ENCODE measurements at places on chromosomes 7 and 10.
A peak's percentile ranks its signal among the peaks of the same experiment; 100 is the strongest.

DNA sequence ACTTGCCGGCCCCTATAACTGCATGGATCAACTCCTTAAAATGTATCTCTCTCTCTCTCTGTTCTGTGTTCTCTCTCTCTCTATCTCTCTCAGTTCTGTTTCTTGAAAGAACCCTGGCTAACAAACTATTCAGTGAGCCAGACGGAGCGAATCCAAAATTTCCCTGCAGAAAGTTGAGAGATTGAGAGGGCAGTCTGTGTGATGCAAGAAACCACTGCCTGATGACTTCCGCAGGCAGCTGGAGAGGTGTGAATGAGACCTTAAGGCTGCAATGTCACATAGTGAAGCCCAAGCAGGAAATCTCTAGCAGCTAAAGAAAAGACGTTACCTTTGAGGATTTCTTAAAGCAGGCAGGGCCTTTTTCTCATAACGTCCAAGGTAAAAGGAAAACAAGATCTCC lies 17.3 kb downstream of the FAM107B start:
- H3K27ac ChIP-seq: peak overlapping the region; percentile 28
- no peaks in the 10 kb centered on the region for H3K36me3 ChIP-seq
- H3K27me3 ChIP-seq: no peaks in the 10 kb centered on the region
- H3K4me3 ChIP-seq: no peak overlapping the region
- peaks cover 22% of the 10 kb centered on the region for H3K4me1 ChIP-seq

GRCh38 chr7:4257146-4258111 lies 424.7 kb upstream of the FOXK1 start:
- peaks cover 5% of the 10 kb centered on the region for H3K36me3 ChIP-seq
- no peak overlapping the region for H3K27ac ChIP-seq
- H3K27me3 ChIP-seq: peaks cover 28% of the 10 kb centered on the region
- no peak overlapping the region for H3K4me3 ChIP-seq
- ATAC-seq: no peak

DNA sequence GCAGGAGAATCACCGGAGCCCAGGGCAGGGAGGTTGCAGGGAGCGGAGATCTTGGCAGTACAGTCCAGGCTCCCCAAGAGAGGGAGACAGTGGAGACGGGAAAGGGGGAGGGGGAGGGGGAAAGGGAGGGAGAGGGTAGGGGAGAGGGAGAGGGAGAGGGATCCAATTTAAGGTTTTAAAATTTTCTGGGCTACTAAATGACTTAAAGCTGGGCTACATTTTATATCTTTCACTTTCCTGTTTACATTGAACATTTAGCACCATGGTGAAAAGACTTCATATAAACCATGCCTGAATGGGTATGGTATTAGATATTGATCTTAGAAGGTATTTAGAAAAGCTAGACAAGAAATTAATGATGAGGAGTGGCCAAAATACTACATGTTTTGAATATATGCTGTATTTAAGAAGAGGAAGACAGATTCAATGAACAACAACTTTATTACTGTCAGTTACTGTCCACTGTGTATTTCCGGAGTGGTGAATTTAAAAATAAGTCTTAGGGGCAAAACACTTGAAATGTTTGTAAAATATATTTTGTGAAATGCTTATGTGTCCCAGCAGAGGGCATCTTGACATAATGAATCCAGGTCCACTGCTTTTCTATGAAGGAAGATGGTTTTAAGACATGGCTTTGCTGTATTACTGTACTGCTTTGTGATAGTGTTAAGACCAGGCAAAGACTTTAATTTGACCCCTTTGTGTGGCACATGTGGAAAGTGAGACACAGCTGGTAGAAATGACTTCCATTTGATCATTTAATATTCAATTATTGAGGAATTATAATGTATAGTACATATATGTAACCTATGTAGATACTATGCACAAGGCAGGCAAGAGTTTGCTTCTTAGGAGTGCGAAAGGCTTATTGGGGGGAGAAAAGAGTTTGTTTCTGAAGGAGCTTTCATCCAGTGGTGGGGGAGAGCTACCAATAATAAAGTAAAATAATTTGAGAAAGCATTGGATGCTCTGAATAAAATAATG lies 52.8 kb downstream of the NRF1 start:
- no peak overlapping the region for H3K4me3 ChIP-seq
- peaks cover 44% of the 10 kb centered on the region for H3K36me3 ChIP-seq
- ATAC-seq: no peak
- no peaks in the 10 kb centered on the region for H3K27me3 ChIP-seq
- peaks cover 7% of the 10 kb centered on the region for H3K4me1 ChIP-seq
- H3K27ac ChIP-seq: no peak overlapping the region

DNA sequence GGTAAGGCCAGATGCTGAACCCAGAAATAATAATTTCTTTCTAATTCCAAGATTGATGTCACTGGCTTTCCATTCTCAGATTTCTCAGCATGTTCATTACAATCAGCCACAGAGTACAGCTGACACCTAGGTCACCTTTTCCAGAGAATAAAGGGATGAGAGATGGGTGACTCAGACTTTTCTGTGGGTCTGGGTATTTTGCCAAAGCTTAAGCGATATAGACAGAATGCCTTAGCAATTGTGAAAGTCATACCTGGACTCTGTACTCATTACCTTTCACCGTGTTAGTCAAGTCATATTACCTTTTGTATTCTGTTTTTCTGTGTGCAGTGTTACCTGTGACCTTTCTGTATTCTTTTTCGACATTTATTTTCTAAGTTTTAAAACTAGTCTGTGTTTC lies 10.6 kb upstream of the PRTFDC1 start:
- H3K36me3 ChIP-seq: no peaks in the 10 kb centered on the region
- H3K27ac ChIP-seq: no peak overlapping the region
- no peak for ATAC-seq
- H3K27me3 ChIP-seq: no peaks in the 10 kb centered on the region
- no peaks in the 10 kb centered on the region for H3K4me1 ChIP-seq
- no peak overlapping the region for H3K4me3 ChIP-seq

DNA sequence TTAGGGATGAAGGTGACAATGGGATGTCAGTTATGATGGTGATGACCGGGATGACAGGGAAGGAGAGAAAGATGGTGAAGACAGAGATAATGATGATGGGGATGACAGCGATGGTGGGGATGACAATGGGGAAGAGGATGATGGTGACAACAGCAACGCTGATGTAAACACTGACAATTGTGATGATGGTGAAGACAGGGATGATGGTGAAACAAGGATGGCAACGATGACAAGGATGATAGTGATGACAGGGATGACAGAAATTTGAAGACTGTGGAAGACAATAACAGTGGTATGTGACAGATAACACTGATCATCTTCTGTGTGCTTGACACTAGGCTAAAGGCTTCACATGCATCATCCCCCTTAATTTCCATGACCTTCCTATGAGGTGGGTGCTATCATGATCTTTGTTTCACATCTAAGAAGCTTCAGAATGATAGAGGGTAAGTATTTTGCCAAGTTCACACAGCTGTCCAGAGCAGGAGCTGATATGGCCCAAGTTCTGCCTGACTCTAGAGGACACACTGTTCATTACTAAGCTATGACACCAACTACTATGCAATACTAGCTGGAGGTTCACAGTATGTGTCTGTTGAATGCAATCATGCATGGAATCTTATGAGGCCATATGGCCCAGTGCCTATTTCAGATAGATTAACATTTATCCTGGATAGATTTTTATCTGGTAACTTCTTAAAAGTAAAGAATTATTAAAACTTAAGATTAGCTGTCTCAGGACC lies 105.6 kb downstream of the RNLS start:
- no peaks in the 10 kb centered on the region for H3K27me3 ChIP-seq
- no peak overlapping the region for H3K27ac ChIP-seq
- no peak overlapping the region for H3K4me3 ChIP-seq
- no peaks in the 10 kb centered on the region for H3K4me1 ChIP-seq
- no peak for ATAC-seq
- H3K36me3 ChIP-seq: peaks cover under 1% of the 10 kb centered on the region

DNA sequence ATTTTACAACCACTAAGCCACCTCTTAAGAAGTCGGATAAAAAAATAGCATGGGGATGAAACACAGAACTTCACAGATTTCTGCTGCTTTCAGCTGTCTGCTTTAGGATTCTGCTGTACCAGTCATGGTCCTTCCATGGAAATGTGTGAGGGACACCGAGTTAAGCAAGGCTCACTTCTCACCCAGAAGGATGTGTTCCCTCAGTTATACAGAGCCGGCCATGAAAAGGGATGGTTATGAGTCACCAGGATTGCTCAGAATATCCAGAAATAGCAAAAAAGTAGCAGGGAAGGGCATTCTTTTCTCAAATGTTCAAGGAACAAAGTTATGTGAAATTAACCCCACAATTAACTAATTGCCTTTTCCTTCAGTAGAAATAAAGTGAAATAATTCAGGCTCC lies 124.4 kb downstream of the AMPH start:
- ATAC-seq: no peak
- H3K4me1 ChIP-seq: no peaks in the 10 kb centered on the region
- no peak overlapping the region for H3K4me3 ChIP-seq
- no peaks in the 10 kb centered on the region for H3K27me3 ChIP-seq
- no peak overlapping the region for H3K27ac ChIP-seq

- ATAC-seq: no peak
- H3K4me1 ChIP-seq: peaks cover 3% of the 10 kb centered on the region
- H3K4me3 ChIP-seq: no peak overlapping the region
- H3K27me3 ChIP-seq: no peaks in the 10 kb centered on the region
Measured at GRCh38 chr7:73532224-73532623, 10.1 kb upstream of the BAZ1B start.

DNA sequence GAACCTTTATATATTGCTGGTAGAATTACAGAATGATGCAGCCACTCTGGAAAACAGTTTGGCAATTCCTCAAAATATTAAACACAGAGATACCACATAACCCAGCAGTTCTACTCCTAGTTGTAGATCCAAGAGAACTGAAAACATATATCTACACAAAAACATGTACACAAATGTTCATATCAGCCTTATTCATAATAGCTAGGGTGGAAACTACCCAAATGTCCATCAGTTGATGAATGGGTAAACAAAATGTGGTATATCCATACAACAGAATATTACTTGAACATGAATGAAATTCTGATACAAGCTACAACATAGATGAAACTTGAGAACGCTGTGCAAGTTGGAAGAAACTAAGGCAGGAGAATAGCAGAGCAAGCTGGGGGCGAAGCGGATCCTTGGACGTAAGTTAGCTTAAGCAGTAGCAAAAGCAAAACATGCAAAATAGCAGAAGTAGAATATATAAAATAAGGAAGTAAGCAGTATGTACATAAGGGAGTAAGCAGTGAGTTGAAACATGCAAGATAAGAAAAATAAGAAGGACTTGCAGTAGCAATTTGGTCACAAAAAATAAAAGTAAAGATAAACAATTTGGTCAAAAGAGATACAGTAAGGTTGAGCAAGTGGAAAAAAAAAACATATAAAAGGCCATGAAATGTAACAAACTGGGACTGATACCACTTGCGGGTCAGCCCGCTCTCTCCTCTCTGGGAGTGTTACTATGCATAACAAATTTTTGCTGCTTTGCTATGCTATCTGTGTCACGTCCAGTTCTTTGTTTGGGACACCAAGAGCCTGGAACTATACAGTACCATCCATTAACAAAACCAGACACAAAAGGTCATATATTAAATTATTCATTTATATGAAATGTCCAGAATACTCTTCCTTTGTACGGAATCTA lies 18.0 kb upstream of the HILPDA start:
- ATAC-seq: peak; percentile 92
- H3K27me3 ChIP-seq: no peaks in the 10 kb centered on the region
- H3K4me3 ChIP-seq: peak overlapping the region; percentile 42
- H3K4me1 ChIP-seq: peaks cover 25% of the 10 kb centered on the region
- H3K27ac ChIP-seq: peak overlapping the region; percentile 83

DNA sequence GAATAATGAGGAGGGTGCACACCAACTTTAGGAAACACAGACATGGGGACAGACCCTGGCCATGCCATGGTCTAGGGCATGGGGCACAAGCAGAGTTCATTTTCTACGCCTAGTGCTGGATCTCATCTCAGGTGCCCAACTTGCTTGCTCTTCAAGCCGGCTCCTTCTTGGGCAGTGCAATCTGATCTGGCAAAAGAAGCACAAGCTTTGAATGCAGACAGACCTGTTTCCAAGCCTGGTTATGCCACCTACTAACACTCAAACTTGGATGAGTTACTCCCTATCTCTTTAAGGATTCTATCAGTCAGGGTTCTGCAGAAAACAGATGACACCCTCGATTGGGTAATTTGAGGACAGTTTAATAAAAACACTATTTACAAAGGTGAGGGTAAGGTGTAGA lies 34.9 kb upstream of the WAPL start:
- no peaks in the 10 kb centered on the region for H3K27me3 ChIP-seq
- ATAC-seq: no peak
- no peaks in the 10 kb centered on the region for H3K36me3 ChIP-seq

- no peaks in the 10 kb centered on the region for H3K4me1 ChIP-seq
- H3K4me3 ChIP-seq: no peak overlapping the region
- H3K27me3 ChIP-seq: no peaks in the 10 kb centered on the region
- no peaks in the 10 kb centered on the region for H3K36me3 ChIP-seq
Measured at GRCh38 chr7:36509962-36510361, 120.3 kb downstream of the ANLN start.

DNA sequence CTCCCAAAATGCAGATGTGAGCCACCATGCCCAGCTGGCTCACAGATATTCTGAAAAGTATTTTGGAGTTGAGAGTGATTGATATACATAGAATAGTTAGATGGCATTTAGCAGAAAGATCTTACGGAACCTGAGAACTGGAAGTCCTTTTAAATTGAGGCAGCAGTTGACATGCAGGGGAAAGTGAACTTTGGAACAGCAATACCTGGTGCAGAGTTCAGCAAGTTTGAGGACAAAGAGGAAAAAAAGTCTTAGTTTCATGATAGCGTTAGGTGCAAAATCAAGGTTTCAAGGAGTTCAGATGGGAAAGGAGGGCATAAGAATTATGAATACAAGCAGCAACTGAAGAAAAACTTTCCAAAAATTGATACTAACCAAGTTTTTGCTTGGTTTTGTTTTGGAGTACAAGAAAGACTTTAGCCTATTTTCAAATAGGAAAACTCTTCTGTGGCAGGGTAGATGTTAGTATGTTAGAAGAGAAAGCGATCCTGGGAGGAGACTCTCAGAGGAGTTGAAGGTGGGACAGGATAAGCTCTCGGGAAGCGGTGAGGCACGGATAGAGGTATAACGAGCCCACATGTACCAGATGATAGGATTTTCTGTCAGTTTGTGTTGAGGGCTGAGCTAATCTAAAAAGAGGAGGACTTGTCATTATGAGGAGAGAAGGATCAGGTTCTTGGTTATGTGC lies 28.0 kb upstream of the STMP1 start:
- H3K27me3 ChIP-seq: no peaks in the 10 kb centered on the region
- peaks cover 71% of the 10 kb centered on the region for H3K36me3 ChIP-seq
- no peaks in the 10 kb centered on the region for H3K4me1 ChIP-seq

DNA sequence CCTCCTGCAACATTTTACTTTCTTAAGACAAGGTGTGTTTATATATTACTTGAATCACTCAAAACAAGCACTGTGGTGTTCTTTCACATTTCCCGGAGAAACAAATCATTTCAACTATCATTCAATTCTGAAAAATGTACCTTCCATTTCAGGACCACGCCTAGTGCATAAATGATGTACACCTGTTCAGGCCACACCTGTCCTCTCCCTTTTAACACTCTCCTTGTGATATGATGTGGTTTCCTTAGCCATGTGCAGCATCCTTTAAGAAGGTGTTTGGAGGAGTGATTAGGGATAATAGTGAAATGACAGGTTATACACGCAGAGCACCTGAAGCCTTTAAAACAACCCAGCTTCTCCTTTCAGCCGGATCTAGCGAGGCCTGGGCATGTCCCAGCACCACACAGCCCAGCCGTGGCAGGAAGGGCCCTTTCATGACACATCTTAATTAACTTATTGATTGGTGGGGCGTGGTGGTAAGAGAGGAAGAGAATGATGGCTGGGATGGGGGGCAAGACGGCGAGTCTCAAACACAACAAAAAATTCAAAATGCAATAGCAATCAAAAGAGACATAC lies 26.9 kb downstream of the ABLIM1 start:
- H3K4me1 ChIP-seq: peaks cover 32% of the 10 kb centered on the region
- ATAC-seq: no peak
- no peaks in the 10 kb centered on the region for H3K36me3 ChIP-seq
- H3K27me3 ChIP-seq: peaks cover 78% of the 10 kb centered on the region
- H3K27ac ChIP-seq: no peak overlapping the region
- H3K4me3 ChIP-seq: peak overlapping the region; percentile 84
